Right renal pelvis (tissue), 4 donors: ENCODE measurements at places on chromosomes 5 and 9. TPM values are rescaled to one million over a fixed set of nuclear protein-coding genes. Genes with fewer than 3 reads are reported as not detected.

- no peak for DNase-seq
Measured at GRCh38 chr5:72177538-72177937, 70.3 kb downstream of the MAP1B start.

The PDE6A gene
- polyA plus RNA-seq = 0.09 TPM

The FOXI1 gene
- 7.2 TPM for polyA plus RNA-seq

The PITX1 gene
- polyA plus RNA-seq = not detected
